CD4-positive, alpha-beta T cell (primary cell): ENCODE measurements at places on chromosomes 1 and 21.

DNA sequence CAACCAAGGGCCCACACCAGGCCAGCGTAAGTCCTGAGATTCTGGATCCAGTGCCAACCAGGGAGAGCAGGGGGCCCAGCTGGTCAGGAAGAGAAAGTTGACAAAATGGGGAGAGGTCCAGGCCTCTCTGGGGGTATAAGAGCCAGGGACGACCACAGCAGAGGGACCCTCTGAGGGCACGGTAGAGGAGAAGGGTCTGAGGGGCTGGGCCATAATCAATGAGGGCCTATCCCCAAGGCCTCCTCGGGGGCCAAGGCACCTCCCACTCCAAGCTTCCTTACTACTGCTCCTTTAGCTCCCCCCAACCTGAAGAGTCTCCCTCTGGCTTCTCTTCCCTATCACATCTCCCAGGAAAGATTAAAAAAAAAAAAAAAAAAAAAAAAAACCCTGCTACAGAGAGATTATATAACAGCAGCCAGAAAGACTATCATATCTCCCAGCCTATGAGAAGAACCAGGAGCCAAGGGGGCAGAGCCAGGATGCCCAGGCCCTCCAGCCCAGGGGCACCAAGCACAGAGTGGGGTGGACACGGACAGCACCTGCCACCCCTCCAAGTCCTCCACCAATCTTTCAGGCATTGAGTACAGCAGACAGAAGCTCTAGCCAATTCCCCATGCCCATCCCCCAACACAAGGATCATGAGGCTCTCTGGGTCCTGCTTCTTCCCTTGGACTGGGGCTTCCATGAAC is 2.7 kb downstream of the MEF2D start:
- DNase-seq: no peak

DNA sequence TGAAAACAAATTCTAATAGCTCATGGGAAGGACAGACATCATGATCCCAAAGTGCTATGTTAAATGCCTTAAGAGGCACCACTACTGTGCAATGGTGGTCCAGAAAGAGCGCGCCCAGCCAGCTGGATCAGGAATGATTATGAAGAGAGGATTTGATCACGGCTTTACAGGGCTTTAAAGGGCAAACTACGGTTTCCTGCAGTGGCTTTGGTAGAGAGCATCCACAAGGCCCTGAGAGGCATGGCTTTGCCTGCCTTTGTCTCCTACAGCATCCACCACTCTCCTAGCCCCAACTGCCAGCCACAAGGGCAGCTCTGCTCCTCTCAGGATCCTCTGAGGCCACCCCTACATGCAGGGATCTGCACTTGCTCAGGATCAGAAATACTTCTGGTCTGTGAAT is 40.7 kb downstream of the ZNF281 start:
- no peak for DNase-seq

DNA sequence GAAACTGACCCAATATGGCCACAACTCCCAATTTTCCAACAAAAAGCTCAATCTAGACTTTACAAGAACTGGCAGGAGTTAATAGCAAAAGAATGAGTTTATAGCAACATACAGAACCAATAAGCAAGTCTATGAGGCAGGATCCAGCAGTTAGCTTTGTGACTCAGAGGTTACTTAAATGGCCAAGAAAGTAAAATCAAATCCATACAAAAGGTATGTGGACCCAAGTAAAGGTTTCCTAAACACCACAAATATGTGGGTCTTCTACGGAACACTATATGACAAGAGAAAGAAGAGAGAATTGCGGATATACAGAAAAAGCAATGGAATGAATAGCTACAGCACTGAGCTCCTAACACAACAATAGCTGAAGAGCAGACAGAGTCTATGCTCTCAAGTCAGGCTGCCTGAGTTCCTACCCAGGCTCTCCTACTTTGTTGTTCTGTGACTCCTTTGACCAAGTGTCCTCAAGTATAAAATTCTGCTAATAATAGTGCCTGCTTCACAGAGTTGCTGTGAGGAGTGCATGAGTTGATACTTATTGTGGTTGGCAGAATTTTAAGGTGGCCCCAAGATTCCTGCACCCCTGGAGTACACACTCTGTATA is 204.3 kb downstream of the SMYD3 start:
- no peak for DNase-seq

GRCh38 chr21:29726044-29726443 is 213.8 kb downstream of the GRIK1 start:
- no peak for DNase-seq

DNA sequence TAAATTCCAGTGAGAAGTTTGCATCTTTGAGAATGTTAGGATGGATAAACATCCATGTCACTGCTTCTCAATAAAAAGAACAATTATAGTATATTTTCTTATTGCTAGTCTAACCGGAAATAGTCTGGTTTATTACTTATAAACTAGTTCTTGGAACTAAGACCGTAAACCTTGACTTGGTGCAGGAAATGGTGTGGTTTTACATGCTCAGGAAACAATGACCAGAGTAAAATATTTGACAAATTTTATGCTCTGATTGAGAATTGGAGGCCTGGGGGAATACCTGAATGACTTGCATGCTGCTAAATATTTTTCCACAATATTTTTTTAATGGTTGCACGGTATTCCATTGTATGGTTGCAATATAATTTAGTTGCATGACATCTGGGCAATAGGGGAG is 76.3 kb downstream of the XCL2 start:
- no peak for DNase-seq

GRCh38 chr1:1857096-1857703 is 33.7 kb downstream of the GNB1 start:
- DNase-seq: no peak

DNA sequence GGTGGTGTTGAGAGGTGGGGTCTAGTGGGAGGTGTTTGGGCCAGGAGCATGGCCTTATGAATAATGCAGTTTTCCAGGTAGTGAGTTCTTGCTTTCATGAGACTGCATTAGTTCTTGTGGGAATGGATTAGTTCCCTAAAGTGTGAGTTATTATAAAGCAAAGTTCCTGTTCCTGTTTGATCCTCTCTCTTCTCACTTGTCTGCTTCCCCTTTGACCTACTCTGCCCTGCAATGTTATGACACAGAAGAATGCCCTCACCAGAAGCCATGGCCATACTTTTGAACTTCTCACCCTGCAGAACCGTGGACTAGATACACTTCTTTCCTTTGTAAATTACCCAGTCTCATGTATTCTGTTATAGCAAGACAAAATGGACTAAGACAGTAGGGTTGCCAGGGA is 53.6 kb downstream of the MAP3K7CL start:
- peak; percentile 48 for DNase-seq

DNA sequence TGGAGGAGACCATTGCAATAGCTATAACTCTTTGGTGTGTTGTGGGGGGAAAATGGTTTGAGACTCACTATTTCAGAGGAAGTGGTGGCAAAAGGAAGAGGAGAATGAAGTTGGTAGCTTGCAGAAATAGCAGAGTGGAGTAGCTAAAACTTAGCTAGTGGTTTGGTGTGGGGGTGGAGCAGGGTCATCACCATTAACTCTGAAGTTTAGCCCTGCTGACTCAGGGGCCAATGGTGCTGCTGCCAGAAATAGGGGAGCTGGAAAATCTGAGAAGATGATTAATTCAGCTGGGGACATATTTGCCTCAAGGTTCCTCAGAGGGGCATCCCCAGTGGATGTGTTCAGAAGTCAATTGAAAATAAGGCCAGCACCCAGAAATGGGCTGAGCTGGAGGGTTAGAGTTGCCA is 65.4 kb downstream of the RUNX1 start:
- DNase-seq: no peak

GRCh38 chr1:177256153-177257075 is 85.7 kb downstream of the BRINP2 start:
- no peak for DNase-seq

GRCh38 chr1:191350938-191351337 is 807.3 kb upstream of the RGS18 start:
- DNase-seq: no peak

- no peak for DNase-seq
Measured at GRCh38 chr1:59705466-59706302, 109.1 kb upstream of the HOOK1 start.

GRCh38 chr1:44154049-44154448 is 12.6 kb upstream of the KLF18 start:
- DNase-seq: no peak

- DNase-seq: no peak
Measured at GRCh38 chr1:99650773-99651437, 5.0 kb downstream of the PALMD start.

- DNase-seq: no peak
Measured at GRCh38 chr1:85322655-85323054, 46.2 kb upstream of the BCL10 start.

GRCh38 chr1:2801046-2801445 is 447 bp downstream of the TTC34 start:
- no peak for DNase-seq

- no peak for DNase-seq
Measured at GRCh38 chr1:27361044-27361402, 5.7 kb downstream of the MAP3K6 start.

DNA sequence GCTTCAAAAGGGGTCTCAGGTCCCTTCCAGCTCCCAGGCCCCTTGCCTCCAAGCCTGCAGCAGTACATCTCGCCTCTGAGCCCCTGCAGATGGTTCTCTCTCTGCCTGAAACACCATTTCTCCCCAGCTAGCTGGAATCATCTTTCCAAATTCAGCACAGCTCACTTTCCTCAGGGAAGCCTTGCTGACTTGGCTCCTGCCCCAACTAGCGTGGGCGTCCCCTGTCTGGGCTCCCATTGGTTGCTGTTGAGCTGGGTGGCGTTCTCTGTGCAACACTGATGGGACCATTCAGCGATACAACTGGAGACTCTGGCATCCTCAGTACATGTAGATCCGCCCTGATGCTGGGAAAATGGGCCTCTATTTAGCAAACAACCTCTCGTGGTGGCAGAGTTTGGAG is 141.3 kb upstream of the IGSF21 start:
- DNase-seq: no peak

GRCh38 chr1:163205513-163205912 is 2.8 kb upstream of the RGS5 start:
- DNase-seq: no peak

GRCh38 chr1:8027748-8028570 is 1.9 kb upstream of the ERRFI1 start:
- DNase-seq: no peak

GRCh38 chr21:46119637-46120271 is 21.8 kb downstream of the COL6A2 start:
- no peak for DNase-seq

GRCh38 chr1:27025718-27026117 is 13.1 kb upstream of the TENT5B start:
- DNase-seq: no peak

DNA sequence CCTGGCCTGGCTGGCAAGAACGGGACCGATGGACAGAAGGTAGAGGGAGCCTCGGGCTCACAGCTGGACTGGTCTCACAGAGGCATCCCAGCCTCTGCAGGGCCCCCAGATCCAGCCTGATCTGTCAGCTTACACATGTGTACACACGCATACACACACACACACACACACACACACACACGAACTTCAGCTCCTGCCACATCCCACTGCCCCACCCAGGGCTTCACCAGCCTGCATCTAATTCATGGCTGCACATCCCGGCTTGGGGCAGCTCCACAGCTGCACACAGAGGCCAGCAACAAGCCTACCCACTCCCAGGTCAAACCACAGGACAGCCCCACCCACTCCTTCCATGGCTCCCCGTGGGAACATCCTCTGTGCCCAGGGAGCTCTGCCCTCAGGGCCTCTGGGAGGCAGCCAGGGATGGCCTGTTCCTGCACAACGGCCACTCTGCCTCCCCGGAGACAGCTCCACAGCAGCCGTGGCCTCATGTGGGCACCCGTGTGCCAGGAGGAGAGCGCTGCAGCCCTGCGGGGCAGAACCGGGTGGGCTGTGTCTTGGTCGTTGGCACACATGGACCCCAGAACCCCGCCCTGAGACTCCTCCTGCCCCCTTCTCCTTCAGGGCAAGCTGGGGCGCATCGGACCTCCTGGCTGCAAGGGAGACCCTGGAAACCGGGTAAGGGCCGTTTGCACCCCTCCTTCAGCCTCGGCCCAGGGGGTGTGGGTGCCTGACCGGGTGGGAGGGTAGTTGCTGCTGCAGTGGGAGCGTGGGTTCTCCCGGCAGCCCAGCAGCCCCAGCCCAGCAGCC is 19.1 kb downstream of the COL6A2 start:
- no peak for DNase-seq

- no peak for DNase-seq
Measured at GRCh38 chr1:229159668-229160544, 111.0 kb upstream of the RAB4A start.

- DNase-seq: no peak
Measured at GRCh38 chr1:26728645-26729044, 32.8 kb downstream of the ARID1A start.

GRCh38 chr1:27523337-27524020 is 33.5 kb upstream of the WASF2 start:
- DNase-seq: no peak

DNA sequence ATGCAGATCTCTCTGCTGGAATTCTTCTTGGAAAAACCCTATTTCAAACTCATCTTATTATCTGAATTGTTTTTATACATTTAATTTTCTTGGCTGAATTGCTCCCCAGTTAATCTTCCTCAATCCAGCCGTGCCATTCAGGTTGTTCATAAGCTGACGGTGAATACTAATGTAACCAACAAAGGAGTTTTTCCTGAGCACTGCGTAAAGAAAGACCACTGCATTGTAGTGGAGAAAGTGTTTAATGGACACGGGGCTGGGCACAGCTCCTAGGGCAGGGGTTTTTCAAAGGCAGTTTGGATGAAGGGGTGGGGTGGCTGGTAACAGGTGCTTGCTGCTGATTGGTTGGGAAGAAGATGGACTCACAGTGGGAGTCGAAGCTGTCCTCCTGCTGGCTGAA is 820.3 kb downstream of the ADGRL2 start:
- no peak for DNase-seq

DNA sequence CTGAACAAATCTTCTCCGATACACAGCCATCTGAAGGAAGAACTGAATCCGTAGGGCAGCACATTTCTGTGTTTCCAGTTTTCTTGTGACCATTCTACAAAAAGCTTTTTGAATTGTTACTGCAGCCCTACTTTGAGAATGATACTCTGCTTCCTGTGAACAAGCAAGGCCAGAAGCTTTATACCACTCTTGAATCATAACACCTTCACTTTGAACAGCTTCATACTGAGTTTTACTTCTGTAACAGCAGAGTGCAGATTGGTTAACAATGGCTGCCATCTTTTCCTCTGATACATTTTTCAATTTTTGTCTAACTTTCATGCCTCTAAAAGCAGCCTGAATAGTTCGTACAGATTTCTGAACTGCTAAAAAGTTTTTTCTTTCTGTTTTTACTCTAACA is 33.6 kb upstream of the F13B start:
- no peak for DNase-seq

- no peak for DNase-seq
Measured at GRCh38 chr1:24969596-24970398, 39.7 kb upstream of the RUNX3 start.

GRCh38 chr1:11301601-11302000 is 28.6 kb downstream of the UBIAD1 start:
- DNase-seq: no peak

DNA sequence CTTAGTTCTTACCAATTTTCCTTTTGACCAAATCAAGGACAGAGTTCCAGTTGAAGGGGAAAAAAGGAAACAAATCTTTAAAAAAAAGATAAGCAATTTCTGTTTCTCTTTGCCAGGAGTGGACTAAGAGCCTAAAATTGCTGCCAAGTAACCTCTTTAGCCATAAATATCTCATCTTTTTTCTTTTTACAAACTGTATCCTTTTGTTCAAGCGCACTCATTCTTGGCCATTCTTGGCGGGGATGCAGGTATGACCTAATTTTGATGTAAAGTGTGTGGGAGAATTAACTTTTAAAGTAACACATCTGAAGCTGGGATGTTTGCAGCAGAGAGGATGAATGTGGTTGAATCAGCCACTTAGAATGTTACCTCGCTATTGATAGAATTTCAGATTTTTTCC is 13.4 kb upstream of the KIF1B start:
- DNase-seq: no peak
